Mammary epithelial cell (primary cell): ENCODE measurements at places on chromosomes 7 and 10. TPM values are rescaled to one million over a fixed set of nuclear protein-coding genes. Genes with fewer than 3 reads are reported as not detected.

The CFAP69 gene
- total RNA-seq = 5.0 TPM

The PNLIP gene
- total RNA-seq = not detected in 2 replicates

The WDFY4 gene
- total RNA-seq = not detected

The SFTPA1 gene
- not detected for total RNA-seq

The SEMA4G gene
- 0.83 TPM for total RNA-seq

The OR2A7 gene
- total RNA-seq = 9.5 TPM

The VAX1 gene
- total RNA-seq = not detected in 2 replicates
